DND-41 (cell line): ENCODE measurements at places on chromosomes 3 and 15.

- DNase-seq, result no peak
Observed at GRCh38 chr15:28165791-28166190, 66.7 kb upstream of the OCA2 start.

DNA sequence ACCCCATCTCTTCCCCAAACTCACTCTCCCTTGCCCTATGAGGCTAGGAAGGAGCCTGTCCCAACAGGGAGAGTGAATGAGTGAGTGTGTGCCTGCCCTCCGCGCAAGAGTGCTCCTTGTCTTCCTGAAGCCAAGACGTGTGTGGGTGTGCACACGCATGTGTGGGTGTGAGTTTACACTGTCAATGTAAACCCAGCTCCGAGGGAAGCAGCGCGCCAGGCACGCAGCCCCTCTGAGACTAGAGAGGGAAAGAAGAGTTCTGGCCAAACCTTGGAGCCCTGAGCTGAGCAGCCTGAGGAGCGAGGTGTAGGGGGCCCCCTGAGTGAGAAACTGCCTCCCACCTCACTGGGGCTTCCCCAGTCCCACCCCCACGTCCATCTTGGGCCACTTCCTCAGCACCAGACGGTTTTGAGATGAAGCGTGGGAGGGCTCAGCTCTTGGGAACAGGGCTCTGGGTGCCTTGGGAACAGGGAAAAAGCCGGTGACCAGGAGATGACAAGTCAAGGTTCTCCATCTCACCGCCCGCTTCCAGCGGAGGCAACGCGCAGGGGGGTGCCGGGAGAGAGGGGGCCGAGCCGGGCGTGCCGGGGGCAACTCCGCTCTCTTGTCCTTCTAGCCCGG lies 5.1 kb downstream of the MECOM start:
- no peak for DNase-seq

DNA sequence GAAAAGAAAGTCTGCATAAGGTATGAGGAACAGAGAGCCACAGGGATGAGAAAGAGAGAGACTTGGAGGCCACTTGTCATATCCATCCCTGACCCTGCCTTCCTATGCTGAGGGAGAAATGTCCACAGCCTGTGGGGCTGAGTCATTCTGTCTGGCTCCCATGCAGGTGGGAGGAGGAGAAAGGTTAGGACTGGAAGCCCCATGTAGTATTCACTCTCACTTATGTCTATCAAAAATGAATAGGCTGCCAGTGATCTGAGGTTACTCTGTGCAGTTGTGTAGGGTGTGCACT lies 71.3 kb downstream of the RAB11A start:
- no peak for DNase-seq

- DNase-seq, result no peak
Observed at GRCh38 chr3:176568189-176568588, 629.1 kb downstream of the TBL1XR1 start.
